ENCODE measurements at places on chromosomes 1 and 21.

GRCh38 chr1:107220036-107220435 lies 79.2 kb downstream of the NTNG1 start:
- no peak for DNase-seq

DNA sequence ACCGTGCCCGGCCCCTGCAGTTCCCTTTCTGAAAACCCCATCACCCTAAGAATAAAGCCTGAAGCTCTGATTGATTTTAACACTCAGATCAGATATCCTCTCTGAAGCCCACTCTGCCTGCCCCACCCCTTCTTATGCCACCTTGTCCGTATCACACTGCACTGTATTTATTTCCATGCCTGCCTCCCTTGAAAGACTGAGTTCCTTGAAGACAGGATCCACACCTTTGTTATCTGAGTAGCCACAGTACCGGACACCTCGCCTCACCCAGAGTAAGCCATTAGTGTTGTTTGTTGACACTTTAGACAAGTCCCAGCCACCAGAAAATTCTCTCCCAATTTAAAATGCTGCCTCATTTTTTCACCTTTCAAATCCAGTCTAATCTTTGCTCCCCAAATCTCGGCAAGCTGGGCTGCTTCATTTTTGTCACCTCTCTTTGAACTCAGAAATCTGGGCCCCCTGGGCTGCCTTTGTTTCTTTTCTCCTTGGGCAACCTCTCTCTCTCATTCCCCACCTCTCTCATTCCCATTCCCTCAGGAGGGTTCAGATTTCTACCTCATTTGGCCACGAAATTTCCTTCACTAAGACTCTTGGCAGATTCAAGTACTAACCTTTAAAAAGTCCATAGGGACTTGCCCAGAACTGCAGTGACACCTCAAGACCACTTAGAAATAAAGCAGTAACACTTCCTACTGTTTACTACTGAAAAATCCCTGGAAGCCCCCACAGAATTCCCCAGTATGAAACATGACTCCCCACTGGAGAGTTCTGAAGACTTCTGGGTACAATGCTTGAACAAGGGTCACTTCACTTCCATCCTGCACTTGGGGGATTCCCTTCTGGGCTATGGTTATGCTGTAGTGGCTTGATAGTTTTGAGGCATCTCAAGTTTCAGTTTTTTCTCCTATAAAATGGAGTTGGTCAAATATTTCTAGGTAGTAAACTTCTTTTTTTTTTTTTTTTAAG lies 8.7 kb upstream of the PPP1R15B start:
- DNase-seq, result peak; percentile 47

DNA sequence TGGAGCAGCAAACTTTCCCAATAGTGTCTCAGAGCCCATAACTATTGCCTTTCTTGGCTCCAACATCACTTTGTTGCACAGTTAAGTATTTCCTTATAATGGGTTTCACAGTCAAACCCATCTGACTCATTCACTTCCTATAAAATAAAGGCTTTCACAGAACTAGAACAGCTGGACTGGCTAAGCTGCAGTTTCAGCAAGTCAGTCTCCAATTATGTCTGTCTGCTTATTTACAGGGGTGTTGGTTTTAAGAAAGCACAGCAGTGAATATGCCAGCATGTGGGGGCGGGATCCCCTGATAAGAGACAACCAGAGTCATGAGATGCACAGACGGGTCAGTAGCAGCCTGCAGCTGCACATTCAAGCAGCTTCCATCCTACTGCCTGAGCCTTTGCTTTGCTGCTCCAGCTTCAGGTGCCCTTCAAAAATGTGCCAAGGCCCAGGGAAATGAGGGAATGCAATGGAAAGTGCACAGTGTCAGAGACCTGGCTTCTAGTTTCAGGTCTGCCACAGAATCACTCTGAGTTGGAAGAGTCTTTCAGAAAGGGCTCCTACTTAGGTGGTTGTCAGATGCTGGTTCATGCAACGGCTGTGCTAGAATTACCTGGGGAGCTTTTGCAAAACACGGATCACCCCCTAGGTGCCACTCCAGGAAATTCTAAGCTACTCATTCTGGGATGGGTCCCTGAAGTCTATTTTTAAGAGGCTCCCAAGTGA lies 24.8 kb downstream of the RNF19B start:
- peak; percentile 92 for DNase-seq

DNA sequence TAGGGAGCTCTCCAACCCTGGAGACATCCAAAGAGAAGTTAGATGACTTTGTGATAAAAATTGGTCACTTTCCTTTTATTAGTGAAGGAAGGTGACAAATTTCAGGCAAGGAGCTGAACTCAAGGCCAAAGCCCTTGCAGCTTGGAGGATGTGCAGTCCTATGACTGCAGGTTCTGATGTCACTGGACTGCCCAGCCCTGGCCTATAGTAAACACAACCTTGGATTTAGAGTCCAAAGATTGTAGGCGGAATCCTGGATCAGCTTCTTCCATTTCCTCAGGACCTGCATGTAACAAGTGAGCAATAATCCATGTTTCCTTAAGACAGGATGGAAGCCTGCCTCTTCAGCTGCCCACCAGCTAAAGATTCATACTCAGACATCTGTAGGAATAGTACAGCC lies 169.3 kb upstream of the ZC3H12A start:
- no peak for DNase-seq

GRCh38 chr1:79469139-79469538 lies 462.6 kb upstream of the ADGRL4 start:
- DNase-seq, result no peak

GRCh38 chr1:168391851-168392681 lies 111.4 kb downstream of the TBX19 start:
- no peak for DNase-seq

GRCh38 chr1:234040446-234041317 lies 136.2 kb downstream of the SLC35F3 start:
- no peak for DNase-seq

DNA sequence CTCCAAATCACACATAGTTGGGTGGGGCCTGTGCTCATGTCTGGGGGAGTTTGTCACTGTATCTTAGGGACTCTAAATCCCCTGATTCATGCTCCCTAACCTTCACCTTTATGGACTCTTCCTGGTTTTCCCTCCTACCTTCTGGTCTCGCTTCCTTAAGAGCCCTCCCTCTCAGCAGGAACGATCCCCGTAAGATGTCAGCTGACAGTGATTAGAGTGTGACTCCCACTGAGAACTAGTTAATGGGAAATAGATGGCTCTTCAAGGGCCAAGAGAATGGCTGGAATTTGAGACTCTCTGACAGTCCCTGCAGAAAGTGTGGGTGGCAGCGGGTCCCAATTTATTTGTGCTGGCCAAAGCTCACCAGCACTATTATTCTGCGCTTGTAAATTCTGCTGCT lies 22.0 kb downstream of the LYPD8 start:
- DNase-seq, result no peak

- DNase-seq, result peak; percentile 48
These were observed 25.3 kb upstream of the OVAAL start for GRCh38 chr1:180533266-180533987.

DNA sequence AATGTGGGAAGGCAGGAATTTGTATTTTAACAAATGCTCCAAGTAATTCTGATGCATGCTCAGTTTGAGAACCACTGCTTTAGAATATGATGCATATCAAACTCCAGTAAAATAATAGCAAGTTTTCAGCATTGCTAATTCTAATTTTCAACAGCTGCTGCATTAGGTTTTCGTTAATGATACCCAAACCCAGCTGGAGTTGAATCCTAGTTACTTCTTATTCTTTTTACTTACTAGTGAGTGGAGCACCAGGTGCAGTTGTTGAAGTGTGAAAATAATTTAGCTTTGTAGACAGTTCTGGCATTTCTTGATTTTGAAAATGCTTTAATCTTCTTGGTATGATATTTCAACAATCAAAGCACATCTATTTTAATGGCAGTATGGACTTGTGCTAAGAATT lies 138.5 kb downstream of the HS2ST1 start:
- DNase-seq, result no peak
